ENCODE measurements at places on chromosomes 1 and 21.

DNA sequence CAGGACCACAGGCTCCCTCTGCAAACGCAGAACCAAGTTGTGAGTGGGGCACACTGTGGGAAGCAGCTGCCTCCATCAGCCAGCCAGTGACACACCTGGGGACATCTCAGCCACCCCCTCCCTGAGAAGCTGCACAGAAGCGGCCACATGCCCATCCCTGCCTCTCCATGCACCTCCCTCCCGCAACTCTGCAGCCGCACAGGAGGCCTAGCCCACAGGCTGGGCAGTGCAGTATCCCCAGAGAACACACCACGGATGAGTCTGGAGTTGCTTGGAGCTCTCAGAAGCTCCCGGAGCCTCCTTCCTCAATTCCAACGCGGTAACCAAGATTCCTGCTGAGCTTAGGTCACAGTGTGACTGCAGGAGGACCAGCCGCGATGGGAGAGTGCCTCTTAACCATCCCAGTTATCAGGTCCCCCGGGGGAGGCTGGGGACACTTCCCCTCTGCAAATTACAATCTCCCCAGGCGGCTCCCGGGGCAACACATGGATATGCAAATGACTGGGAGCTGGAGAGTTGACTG, 1.2 kb upstream of the WNT3A start:
- no peak for DNase-seq

DNA sequence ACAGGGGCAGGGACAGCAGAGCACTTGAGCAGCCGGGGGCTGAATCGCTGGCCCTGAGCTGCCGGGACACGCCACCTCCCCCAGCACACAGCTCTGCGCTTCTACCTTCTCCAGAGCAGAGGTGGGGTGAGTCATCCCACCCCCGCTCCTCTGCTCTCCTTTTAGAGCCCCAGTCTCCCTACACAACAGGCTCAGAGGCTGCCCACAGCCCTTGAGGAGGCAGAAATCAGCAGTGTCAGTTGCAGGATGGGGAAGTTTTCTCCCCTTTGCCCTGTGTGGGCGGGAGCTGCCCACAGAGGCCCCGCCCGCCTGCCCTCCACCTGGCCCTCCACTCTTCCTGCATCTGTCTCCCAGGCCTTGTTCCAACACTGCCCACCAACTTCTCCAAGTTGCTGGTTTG, 94.6 kb downstream of the STUM start:
- DNase-seq, result no peak

DNA sequence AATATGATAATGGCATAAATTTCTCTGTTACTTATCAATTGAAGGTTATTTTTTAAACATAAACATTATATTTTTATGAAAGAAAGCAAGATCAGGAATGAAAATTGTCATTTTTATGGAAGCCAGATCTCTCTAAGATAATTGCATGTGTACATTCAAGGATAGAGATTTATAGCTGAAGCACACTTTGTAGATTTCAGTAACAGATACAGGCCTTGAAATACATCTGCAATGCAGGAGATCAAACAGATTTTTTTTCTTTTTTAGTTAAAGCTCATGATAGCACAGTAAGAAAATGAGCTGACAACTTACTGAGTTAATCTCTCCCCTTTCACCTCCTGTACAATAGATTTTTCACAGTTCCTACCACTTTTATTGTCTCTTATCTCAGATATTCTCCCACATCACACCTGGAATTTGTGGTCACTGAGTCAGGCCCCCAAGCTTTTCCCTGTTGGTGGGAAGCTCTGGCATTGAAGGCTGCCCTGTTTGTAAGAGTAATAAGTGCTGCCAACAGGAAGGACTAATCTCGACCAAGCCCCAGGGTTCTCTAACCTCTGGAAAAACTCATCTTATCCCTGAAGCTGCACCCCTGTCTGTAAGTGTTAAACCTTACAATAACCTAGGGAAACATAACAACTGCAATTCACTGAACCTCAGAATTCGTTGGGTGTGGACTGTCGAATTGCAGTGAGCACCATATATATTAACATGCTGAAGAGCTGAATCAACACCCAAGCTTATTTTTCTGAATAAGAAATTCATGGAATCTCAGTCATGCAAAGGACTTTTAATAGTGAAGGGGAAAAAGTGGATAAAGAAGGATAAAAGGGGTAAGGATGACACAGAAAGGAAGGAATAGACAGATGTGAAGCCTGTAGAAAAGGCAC, 599.0 kb downstream of the LMO4 start:
- DNase-seq, result no peak

DNA sequence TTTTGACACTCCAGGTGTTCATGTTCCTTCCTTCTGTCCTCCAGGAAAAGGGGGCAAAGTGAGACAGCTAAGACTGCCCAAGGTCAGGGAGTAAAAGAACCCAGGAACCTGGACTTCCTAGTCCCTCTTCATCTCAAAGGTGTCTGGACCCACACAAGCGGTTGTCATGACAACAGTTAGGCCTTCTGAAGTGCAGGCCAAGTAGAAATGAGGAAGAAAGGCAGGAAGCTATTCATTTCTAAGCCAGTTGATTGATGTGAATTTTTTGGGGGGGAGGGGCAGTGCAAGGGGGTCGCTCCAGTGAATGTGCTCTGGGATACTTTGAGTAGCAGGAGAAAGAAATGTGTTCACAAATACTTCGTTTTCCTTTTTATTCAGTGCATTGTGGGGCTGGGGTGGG, 114.3 kb downstream of the NAV1 start:
- DNase-seq, result no peak

- no peak for DNase-seq
Observed at GRCh38 chr1:243315455-243315854, 59.6 kb downstream of the SDCCAG8 start.

Data from NCI-H2081 treated with DMSO at 0.1 percent for 48 hours (cell line).